ENCODE measurements at places on chromosomes 1 and 21. TPM values are rescaled to one million over a fixed set of nuclear protein-coding genes. Genes with fewer than 3 reads are reported as not detected.

RIPK4 gene
- 7.0 TPM for polyA plus RNA-seq

ADAM30 gene
- polyA plus RNA-seq, result not detected

MOB3C gene
- polyA plus RNA-seq, result 10.6 TPM

ANKRD45 gene
- polyA plus RNA-seq, result 1.8 TPM

FAM151A gene
- not detected for polyA plus RNA-seq

UBE4B gene
- polyA plus RNA-seq, result 19.1 TPM

NMNAT2 gene
- 0.06 TPM for polyA plus RNA-seq

TMCO2 gene
- 0.19 TPM for polyA plus RNA-seq

CRNN gene
- not detected for polyA plus RNA-seq

MAP10 gene
- polyA plus RNA-seq, result 0.45 TPM

SEC16B gene
- polyA plus RNA-seq, result 0.32 TPM

PADI1 gene
- polyA plus RNA-seq, result 0.62 TPM

GPATCH4 gene
- polyA plus RNA-seq, result 46.8 TPM

PRMT2 gene
- 274 TPM for polyA plus RNA-seq

SGIP1 gene
- 22.1 TPM for polyA plus RNA-seq

AMIGO1 gene
- polyA plus RNA-seq, result 0.93 TPM

ANKRD65 gene
- polyA plus RNA-seq, result 0.07 TPM

OR10J5 gene
- not detected for polyA plus RNA-seq

All from SK-N-SH (cell line).